RWPE2 (cell line): ENCODE measurements at places on chromosomes 16 and 17.

- no peak for DNase-seq
These were observed 8.3 kb upstream of the SDR42E1 start for GRCh38 chr16:82019535-82019934.

DNA sequence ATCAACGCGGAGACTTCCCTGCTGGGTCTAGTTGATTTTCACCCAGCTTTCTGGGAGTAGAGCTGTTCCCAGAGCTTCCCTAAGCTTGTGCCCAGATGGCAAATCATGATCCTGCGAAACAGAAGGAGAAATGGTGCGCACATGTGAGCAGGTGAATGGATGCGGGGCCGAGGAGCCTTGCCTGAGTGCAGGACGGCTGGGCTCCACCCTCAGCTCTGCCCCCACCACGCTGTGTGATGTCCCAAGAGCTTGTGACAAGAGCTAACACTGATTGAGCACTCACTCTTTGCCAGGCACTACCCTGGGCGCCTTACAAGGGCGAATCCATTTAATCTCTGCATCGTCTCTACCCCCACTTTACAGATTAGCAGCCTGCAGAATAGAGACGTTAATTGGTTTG, 162.7 kb upstream of the RPL38 start:
- DNase-seq: no peak

- no peak for DNase-seq
These were observed 47.0 kb downstream of the MYO18A start for GRCh38 chr17:29133121-29133713.

- DNase-seq: no peak
These were observed 3.1 kb upstream of the EXOC7 start for GRCh38 chr17:76106703-76107102.
